ENCODE measurements at places on chromosomes 6 and 20. TPM values are rescaled to one million over a fixed set of nuclear protein-coding genes. Genes with fewer than 3 reads are reported as not detected.
A peak's percentile ranks its signal among the peaks of the same experiment; 100 is the strongest.

GRCh38 chr6:558089-558488 lies 98.8 kb downstream of the HUS1B start:
- no peak for DNase-seq

GRCh38 chr20:38460040-38460623 lies 12.5 kb upstream of the RALGAPB start:
- peak; percentile 31 for DNase-seq

GRCh38 chr20:48844996-48845395 lies 17.2 kb upstream of the PREX1 start:
- no peak for DNase-seq

DNA sequence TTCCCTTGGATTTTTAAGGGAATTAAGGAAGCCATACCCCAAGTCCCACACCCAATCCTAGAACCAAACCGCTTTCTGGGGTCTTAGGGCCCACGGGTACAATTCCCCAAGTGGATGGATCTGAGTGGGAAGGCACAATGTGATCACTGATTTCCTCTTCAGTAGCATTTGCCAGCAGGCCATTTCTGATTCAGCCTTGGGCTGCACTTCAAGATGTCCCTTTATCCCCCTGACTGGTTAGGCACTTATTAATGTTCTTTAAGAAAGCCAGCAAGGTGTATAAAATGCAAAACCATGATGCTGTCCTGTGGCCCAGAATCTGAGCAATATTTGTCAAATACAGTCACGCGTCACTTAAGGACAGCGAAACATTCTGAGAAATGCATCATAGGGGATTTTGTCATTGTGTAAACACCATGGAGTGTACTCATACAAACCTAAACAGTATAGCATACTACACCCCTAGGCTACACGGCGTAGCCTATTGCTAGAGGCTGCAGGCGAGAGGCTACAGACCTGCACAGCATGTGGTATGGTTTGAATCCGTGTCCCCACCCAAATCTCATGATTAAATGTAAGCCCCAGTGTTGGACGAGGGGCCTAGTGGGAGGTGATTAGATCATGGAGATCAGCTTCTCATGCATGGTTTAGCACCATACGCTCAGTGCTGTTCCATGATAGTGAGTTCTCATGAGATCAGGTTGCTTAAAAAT lies 234.2 kb downstream of the NRN1 start:
- DNase-seq = no peak

SLC32A1 gene
- not detected for total RNA-seq

DNA sequence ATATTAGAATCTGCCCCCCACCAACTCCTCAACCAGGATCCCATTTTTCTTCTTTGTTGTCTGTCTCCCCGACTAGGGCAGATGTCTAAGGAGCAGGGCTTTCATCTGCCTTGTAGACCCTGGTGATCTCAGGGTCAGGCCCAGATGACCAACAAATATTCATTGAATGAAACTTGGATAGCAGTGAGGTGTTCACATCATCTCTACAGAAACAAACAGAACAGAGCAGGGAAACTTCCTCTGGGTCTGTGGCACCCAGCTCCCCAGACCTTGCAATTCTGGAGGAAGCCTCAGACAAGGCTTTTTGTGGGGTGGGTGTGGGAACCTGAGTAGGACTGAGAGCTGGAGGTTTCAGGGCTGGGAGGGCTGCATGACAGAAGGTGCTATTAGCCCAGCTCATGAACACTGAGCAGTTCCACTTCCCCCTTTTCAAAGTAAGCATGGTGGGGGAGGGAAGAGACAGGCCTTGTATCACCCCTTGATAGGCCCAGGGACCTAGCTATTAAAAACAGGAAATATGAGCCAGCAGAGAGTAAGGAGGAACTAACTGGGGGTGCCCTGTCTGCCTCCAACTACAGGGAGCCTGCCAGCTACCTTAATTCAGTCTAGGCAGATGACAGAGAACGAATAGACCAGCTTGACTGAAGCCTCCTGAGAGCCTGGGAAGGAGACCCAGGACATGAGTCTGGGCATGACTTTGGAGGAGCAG lies 37.3 kb upstream of the TOP1 start:
- no peak for DNase-seq

DNA sequence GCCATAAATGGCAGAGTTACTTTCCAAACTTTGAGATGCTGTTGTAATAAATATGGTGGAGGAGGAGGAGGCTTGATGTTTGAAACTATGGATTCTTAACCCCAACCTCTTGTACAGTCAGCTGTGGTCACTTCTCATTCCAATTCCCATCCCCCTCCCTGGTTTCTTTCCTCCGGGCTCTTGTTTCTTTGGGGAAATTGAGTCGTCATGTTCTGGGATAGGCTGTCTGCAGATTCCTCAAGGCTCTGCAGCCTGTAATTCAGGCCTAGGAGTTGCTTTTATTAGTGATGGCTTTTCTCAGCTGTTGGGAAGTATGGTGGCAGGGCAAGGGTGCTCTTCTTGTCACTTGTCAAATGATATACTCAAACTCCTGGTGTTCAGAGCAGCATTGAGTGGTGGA lies 2.6 kb downstream of the PTK7 start:
- no peak for DNase-seq

NMBR gene
- total RNA-seq = not detected

GRCh38 chr6:148955441-148955840 lies 208.6 kb downstream of the UST start:
- DNase-seq = no peak

TNFRSF6B gene
- total RNA-seq = 0.10 TPM

- no peak for DNase-seq
These were observed 308.2 kb downstream of the GJA1 start for GRCh38 chr6:121743691-121744090.

DNA sequence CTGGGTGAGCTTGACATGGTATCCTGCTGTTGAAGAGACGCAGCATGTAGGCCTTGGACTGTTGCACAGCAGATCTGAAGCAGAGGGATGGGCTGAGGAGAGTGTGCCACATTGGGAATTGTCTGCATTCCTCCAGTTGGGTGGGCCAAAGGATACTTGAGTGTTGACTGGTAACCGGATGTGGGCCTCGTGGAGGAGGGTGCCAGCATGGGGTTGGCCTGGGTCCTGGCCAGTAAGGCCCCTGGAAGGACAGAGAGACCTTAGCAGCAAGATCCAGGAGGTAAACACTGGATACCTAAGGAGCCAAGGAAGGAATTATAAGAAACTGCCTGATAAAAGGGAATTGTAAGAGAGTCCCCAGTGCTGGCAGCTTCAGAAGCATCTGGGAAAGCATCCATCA lies 76.9 kb downstream of the FIG4 start:
- DNase-seq = no peak

GRCh38 chr6:83707829-83708545 lies 914 bp downstream of the SNAP91 start:
- no peak for DNase-seq

- no peak for DNase-seq
These were observed 480.7 kb downstream of the HTR1B start for GRCh38 chr6:76982476-76983199.

DNA sequence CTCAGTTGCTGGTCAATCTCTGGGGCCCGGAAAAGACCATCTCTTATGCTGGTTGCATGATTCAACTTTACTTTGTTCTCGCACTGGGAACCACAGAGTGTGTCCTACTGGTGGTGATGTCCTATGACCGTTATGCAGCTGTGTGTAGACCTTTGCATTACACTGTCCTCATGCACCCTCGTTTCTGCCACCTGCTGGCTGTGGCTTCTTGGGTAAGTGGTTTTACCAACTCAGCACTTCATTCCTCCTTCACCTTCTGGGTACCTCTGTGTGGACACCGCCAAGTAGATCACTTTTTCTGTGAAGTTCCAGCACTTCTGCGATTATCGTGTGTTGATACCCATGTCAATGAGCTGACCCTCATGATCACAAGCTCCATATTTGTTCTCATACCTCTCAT lies 4.3 kb downstream of the OR2J3 start:
- no peak for DNase-seq

KHDC1L gene
- total RNA-seq = not detected

DNA sequence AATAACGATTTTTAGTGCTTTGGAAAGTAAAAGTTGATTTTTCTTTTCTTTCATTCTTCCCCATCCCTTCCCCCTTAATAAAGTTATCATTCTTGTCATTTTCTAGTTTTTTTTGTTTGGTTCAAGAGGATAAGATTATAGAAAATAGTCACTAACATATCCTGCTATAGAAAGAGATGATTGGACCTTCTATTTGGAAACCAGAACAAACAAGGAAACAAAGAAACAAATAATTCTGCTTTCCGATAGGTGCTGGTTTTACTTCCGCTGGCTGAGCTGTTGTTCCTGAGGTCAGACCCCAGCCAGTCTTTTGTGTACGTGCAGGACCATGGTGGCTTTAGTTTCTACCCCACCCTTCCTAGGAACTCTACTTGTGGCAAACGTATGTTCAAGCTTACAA lies at the start of gene CDH26:
CDH26 (plus strand) TSS at position 301 of the 400 bp plus-strand sequence. CDS start 304 bp downstream, outside the sequence.
- DNase-seq = no peak

SEMG1 gene
- not detected for total RNA-seq

KHDRBS2 gene
- not detected for total RNA-seq

DNA sequence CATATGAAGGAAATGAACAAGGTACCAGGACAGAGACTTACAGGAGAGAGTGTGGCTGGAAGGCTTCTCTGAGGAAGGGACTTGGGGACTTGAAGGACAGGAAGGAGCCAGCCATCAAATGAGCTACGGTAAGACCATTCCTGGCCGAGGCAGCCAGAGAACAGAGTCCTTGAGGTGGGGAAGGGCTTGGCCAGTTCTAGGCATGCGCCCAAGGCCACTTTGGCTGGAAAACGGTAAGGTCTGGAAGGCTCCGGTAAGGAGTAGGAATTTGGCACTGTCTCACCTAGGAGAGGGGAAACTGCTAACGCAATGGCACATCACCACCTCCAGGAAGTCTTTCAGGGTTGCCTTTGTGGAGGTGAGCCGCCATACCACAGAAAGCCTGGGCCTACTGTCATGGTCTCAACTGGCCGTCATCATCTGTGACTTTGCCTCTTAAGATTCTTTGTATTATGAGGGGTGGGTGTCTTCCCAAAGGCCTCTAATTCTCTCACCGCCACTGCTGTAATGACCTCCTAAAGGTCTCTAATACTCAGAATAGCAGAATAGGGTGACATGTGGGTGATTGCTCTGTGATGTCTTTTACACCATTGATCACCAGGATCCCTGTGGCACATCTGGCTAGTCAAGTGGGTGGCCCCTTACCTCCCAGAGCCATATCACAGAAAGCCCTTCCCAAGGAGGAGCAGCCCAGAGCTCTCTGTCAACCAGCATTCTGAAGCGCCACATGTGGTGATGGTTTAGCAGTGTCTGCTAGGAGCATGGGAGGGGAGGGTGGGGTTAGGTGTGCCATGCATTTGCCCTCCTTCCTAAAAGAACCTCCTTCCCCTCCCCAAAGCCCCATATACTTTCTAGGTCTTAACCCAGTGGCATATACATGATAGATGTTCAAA lies 17.7 kb upstream of the STX16 start:
- no peak for DNase-seq

LY6G6D gene
- not detected for total RNA-seq

OLIG3 gene
- total RNA-seq = 0.12 TPM

DNA sequence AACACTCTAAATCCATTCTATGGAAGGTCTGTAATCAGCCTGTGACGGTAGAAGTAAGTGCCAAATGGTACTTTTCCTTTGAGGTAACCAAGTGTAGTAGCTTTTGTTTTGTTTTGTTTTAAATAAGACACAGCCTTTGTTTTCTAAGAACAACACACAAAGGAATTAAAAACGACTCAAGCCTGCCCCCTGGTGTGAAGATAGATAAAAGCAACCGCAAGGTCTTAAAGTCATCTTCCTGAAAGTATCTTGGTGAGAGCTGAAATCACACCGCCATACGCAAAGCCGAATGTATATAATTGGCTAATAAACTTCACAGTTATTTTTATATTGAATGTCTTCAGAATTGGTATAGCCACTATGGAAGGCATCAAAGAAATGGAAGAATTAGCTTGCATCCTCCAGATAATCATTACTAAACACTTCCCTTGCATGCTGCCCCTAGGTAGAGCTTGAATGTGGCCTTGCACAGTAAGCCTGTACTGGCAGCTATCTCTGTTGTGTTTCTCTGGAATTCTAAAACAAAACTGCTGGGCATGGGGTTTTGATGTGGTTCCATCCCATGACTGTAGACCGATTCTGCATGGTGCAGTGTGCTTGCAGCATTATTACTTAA lies 95.6 kb downstream of the LAMP5 start:
- DNase-seq = peak; percentile 63

DNA sequence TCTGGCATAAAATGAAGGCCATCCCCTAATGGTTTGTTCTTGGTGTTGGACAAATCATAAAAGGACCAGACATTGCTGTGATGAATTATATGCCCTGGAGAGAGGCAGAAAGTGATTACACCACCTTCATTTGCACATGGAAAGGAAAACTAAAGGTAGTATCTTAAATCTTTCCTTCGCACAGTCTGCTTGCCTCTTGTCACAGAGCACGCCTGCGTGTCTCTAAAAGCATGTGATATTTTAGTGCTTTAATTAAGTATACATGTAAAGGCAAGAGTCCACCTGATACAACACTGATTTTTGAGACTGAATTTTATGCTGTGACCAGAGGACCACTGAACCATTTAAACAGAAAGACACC lies 28.8 kb upstream of the PLAGL1 start:
- no peak for DNase-seq

DNA sequence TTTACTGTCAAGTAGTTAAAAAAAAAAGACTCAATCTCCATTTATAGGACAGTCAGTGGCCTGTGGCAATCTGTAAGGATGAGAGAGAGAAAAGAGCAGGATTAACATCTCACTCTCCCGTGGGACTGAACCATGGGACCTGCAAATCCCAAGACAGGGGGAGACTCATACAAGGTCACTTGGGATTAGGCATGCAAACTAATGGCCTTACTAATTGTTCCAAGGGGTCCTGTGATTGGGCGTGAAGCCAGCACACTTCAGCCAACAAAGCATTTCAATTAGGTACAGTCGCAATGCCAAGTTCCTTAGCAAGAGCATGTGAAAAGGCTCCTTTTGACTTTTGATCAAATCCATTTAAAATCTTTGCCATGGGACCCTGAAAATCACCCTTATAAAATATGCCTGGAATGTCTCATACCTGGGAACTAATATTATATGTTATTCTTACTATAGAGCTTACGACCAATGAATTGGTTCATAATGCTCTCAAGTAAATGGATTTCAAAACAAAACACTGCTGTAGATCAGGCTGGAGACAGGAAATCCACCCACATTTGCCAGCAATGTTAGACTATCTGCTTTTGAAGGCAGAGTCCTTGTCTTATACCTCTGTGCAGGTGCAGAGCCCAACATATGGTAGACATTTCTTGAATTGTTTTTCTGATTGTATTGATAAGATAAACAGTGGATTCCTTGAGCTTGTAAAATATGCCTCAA lies 412.5 kb downstream of the GJA1 start:
- DNase-seq = no peak
